Esophagus muscularis mucosa (tissue), 4 donors: ENCODE measurements at places on chromosomes 5 and 9. TPM values are rescaled to one million over a fixed set of nuclear protein-coding genes. Genes with fewer than 3 reads are reported as not detected.

GRCh38 chr9:128314697-128315096, 7.5 kb downstream of the TRUB2 start:
- no peak for DNase-seq

DNA sequence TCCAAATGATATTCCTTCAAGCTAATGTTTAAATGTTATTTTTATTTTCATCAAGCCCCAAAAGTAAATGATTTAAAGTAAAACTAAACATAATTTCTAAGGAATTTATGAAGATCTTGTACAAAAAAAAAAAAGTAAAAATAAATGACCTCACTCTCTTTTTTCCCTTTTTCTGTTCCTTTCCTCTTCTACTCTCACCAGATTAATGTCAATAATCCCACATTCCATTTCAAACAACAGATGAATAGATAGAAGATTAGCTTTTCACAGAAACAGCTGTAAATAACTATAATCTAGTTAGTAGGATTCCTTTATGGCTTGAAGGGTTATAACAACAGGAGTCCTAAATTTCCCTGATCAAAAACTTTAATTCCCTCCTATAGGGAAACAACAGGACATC, 88.1 kb downstream of the EFNA5 start:
- no peak for DNase-seq

- no peak for DNase-seq
These were observed 838.3 kb downstream of the TLE4 start for GRCh38 chr9:80410106-80410505.

DNA sequence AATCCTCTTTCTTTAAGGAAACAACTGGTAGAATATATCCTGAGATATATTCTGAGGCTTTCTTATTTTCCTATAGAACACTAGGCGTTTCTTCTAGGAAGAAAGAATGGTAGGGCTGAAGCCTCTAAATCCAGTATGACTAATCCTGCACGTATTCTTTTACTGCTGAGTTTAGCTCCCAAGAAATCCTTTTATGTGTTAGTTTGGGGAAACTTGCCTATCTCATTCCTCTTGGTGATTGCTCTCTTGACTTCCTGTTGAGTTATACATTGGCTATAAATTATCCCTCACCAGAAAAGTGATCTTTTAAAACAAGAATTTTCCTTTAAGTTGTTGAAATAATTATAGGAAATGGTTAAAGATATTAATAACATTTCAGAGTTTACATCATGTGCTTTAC, 422.9 kb downstream of the TMEM161B start:
- DNase-seq: no peak

DNA sequence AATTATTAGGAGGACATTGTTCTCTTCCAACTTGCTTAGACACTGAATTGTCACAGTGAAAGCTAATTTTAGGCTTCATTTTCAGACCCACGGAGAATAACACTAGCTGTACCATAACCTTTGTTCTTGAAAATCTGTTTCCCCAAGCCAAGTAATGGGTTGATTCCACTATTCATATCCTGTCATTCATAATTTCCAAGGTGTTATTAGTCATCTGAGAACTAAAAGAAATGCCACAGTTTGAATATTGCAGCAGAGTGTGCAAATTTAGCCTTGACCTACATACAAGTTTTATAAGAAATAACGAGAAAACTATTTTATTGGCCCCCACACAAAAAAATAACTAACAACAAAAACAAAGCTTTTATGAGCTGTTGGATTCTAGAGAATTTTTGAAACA, 148.5 kb upstream of the TYRP1 start:
- no peak for DNase-seq

DNA sequence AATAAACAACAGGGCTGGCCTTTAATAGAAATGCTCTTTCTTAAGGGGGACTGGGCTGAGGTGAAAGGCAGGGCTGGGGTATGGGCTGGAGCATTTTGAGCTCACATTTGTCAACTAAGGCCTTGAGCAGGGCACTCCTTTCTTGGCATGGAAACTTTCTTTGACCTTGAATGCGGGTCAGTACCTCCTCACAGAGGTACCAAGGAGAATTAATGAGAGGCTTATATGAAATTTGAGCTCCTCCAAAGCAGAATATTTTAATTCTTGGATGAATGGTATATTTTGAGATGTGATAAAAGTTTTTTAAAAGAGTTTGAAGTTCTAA, 3.1 kb downstream of the CYSTM1 start:
- no peak for DNase-seq

DNA sequence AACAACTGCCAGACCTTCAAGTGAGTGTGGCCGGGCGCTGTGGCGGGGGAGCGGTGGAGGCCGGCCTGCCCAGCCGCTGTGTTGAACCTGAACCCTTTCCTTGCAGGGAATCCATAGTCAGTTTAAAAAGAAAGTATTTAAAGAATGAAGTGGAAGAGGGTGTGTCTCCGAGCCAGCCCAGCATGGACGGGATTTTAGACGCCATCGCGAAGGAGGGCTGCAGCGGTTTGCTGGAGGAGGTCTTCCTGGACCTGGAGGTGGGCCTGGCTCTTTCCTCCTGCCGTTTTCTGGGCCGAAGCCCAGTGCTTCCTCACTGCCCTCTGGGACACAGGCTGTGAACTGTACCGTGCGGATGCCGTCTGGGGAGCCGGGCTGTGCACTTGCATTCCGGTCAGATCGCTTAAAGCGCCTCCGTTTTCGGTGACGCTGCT, 19.1 kb downstream of the EXOC3 start:
- no peak for DNase-seq

- no peak for DNase-seq
These were observed 19.1 kb upstream of the AK3 start for GRCh38 chr9:4760122-4760521.

DNA sequence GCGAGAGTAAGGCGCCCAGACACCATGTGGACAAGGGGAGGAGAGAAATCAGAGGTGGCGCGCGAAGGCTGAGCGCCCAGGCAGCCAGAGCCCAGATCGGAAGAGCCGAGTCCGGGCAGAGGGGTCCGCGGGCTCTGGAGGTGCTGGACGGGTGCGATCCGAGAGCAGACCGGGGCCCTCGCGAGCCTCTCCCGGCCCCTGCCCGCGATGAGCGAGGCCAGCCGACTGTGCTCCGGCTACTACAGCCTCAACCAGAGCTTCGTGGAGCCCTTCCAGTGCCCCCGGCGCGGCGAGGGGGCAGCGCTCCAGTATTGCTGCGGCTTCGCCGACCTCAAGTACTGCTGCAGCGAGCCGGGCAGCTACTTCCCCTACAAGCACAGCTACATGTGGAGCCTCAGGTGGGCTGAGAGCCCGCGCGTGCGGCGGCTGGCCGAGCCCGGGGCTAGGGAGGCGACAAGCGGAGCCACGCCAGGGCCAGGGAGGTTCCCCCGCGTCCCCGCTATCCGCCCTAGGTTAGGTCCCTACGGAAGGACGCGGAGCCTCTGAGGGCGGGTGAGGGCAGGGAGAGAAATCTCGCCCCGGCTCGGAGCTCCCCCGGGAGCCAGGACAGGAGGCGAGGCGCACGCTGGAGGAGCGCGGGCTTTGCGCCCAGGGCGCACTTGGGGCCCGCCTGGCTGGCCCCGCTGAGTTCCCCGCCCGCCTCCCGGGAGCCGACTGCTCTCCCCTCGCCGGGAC, at the start of gene SHISAL2B:
Gene SHISAL2B (plus strand): TSS at position 87 of the 735 bp plus-strand sequence. CDS start 121 bp downstream, at position 208.
- DNase-seq: no peak

DNA sequence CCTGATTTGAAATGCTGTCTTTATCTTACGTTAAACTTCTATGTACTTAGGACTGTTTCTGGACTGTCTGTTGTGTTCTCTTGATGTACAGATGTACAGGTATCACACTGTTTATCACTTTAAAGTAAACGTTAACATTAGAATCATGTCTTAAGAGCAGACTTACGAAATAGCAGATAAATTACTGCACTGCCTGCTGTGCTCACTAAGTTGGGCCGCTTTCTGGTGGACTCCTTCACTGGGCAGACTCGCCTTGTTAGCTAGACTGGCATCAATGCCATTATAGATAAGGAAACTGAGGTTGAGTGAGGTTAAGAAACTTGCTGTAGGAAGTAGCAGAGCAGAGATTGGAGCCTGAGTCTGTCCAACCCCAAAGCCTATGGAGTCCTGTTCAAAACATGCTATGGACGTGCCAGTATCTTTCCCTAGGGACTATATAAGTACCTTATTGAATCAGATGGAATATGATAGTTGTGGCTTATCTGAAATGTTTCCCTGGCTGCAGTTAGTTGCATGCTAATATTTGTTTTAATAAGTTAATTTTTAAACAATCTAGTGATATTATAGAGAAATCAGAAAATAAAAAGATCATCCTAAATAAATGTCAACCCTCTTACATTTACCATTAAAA, 16.9 kb downstream of the ZNF618 start:
- no peak for DNase-seq

GRCh38 chr9:14362175-14362574, 48.2 kb upstream of the NFIB start:
- DNase-seq: no peak

DNA sequence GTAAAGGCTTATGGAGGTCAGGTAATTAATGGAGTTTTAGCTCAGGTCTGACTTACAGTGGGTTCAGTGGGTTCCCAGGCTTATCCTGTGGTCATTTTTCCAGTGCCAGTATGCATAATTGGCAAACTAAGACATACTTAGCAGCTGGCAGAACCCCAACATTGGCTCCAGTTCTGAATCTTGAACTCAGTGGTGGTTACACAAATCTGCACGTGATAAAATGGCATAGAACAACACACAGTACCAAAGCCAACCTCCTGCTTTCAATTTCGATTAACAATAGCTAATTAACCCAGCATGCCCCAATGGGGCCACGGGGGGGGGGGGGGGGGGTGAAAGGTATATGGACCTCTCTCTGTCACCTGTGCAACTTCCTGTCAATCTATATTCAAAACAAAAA, 19.0 kb upstream of the BARX1 start:
- DNase-seq: no peak

- DNase-seq: no peak
These were observed 612.1 kb downstream of the EBF1 start for GRCh38 chr5:158487664-158488063.

DNA sequence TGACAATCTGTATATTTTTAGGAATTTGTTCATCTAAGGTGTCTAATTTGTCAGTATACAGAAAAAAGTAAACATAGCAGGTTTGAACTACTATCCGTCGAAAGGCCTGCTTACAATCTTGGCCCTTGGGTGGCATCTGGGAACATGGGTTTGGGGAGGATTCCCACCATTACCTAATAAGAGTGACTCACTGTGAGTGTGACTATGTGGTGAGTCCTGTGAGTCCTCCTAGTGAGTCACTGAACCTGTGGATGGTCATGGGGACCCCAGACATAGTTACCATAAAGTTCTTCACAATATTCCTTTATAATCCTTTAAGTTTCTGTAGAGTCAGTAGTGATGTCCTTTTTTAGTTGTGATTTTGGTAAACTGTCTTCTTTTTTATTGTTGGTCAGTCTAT, 37.0 kb downstream of the RNF130 start:
- DNase-seq: no peak

DNA sequence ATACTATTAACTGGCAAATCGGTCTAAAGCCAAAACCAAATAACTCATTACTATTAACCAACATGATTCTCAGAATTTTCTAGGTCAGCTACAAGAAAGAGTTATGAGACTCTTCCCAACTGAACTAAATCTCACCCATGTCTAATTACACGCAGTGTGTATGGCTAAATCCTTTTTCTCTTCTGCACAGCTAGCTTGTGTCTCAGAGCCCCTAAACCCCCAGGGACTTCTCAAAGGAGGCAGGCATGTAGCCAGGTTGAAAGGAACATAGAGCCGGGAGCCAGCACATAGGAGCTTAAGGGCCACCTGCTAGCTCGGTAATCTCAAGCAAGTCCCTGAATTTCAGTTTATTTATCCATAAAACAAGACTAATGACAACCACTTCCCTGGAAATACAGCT, 2.2 kb upstream of the GZMK start:
- no peak for DNase-seq

DNA sequence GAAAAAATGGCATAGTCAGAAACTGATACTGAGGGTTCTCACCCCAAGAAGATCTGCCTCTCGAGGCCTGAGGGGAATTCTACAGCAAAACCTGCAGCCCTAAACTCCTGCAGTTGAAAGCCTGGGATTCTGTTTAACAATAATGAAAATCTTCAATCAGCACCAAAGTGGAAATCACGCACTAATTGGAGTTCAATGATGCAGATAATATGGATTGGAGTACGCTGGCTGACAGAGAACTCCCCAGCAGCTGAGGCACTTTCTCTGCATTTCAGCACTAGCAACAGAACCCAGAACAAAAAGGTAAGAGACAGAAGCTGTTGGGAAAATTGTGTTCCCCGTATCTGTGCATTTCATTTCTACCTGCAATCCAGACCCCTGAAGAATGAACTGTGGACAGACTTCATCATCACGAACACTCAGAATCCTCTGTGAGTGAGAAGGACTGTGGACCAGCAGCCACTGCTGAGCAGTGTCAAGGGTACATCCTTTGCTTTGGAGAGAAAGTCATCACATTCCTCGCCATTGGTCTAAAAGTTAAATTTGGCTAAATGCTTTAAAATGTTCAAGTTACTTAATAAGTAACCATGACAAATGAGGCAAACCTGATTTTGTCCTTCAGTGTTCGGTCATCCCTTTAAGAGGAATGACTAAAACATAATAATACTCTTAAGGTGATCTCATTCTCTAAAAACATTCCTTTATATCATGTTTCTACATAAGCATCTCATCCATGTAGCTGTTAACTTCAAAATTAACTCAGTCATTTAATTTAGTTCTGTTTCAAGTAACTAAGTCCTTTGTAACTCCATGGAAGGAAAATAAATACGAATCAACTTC, 126.1 kb downstream of the GAS1 start:
- DNase-seq: no peak

- no peak for DNase-seq
These were observed 117.5 kb upstream of the OR13F1 start for GRCh38 chr9:104386425-104387069.

DNA sequence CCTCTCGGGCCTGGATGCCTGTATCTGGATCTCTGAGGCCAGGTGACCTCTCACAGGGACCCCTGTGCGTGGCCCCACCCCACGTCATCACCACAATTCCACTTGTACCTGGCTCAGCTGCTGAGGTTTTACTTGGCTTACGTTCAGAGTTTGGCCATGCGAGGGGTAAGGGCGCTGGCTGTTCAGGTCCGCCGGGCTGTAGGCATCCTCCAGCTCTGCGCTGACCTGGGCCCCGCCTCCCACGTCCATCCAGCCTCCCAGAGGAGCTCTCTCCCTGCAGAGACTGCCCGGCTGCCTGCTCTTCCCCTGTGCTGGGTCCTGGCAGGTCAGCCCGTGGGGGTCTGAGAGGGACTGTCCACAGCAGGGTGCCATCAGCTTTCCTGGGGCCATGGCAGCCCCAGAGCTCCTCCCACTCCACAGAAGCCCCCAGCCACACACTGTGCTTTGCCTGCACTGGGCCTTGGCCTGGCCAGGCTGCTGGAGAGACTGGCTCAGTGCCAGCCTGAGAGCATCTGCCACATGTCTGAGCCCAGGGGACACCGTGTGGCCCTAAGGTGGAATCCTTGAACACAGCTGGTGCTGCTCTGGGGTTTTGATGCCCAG, 43.6 kb downstream of the SLC6A3 start:
- DNase-seq: no peak

The NXNL2 gene
- 4.5 TPM for total RNA-seq

The IL13 gene
- total RNA-seq: not detected

The WDR41 gene
- 38.9 TPM for total RNA-seq

The TMEM215 gene
- 0.06 TPM for total RNA-seq

The F2RL2 gene
- 7.1 TPM for total RNA-seq

The PCDHA1 gene
- total RNA-seq: not detected
